Endothelial cell (in vitro differentiated cells): ENCODE measurements at places on chromosomes 12 and 14. TPM values are rescaled to one million over a fixed set of nuclear protein-coding genes. Genes with fewer than 3 reads are reported as not detected.

- peaks cover 7% of the 10 kb centered on the region for H3K27me3 ChIP-seq
- no peak overlapping the region for H3K27ac ChIP-seq
- no peak overlapping the region for H3K4me3 ChIP-seq
- DNase-seq: no peak
These were observed 134.4 kb downstream of the ADGRD1 start for GRCh38 chr12:131087991-131088700.

- H3K4me3 ChIP-seq: no peak overlapping the region
- H3K36me3 ChIP-seq: no peaks in the 10 kb centered on the region
- H3K4me1 ChIP-seq: no peaks in the 10 kb centered on the region
- no peak overlapping the region for H3K27ac ChIP-seq
- H3K27me3 ChIP-seq: no peaks in the 10 kb centered on the region
These were observed 413.5 kb upstream of the STXBP6 start for GRCh38 chr14:25463480-25463879.

GRCh38 chr14:61765225-61765943 lies 3.2 kb downstream of the SNAPC1 start:
- no peak overlapping the region for H3K4me3 ChIP-seq
- H3K4me1 ChIP-seq: peaks cover 20% of the 10 kb centered on the region
- peaks cover 8% of the 10 kb centered on the region for H3K36me3 ChIP-seq
- no peak for DNase-seq
- H3K27me3 ChIP-seq: no peaks in the 10 kb centered on the region

DNA sequence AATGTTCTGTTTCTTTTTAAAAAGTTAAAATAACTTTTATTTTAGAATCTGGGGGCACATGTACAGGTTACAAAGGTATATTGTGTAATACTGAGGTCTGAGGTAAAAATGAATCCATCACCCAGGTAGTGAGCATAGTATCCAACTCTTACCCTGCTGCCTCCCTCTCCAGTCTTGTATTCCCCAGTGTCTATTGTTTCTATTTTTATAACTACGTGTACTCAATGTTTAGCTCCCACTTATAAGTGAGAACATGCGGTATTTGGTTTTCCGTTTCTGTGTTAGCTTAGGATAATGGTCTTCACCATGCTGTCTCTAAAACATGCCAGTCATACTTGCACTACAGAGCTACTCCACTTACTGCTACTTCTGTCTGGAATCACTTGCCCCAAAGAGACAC lies 8.4 kb downstream of the FBXO33 start:
- H3K4me3 ChIP-seq: no peak overlapping the region
- H3K27me3 ChIP-seq: no peaks in the 10 kb centered on the region
- no peaks in the 10 kb centered on the region for H3K36me3 ChIP-seq
- no peak for DNase-seq
- peaks cover 16% of the 10 kb centered on the region for H3K4me1 ChIP-seq
- no peak overlapping the region for H3K27ac ChIP-seq

- no peak for DNase-seq
- H3K27me3 ChIP-seq: peaks cover 7% of the 10 kb centered on the region
- peaks cover 46% of the 10 kb centered on the region for H3K4me1 ChIP-seq
These were observed 25.1 kb downstream of the DYRK4 start for GRCh38 chr12:4587108-4587507.

DNA sequence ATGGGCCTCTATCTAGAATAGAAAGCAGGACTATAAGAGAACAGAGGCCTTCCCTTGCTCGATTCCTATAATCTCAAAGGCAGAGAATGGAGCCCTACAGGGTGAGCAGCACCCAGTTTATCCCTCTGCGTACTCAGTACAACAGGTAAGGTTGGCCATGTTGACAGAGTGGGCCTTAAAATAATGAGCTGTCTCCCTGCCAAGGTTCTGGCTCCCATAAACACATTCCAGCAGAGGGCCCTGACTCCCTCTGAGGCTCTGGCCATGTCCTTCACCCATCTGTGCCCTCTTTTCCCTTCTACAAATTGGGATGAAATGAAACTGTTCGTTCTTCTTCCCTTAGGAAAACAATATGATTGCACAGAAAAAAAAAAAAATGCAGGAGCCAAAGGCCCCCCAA lies 16.9 kb upstream of the PNMA1 start:
- peaks cover 15% of the 10 kb centered on the region for H3K4me1 ChIP-seq
- peaks cover 2% of the 10 kb centered on the region for H3K27me3 ChIP-seq
- no peak overlapping the region for H3K4me3 ChIP-seq
- no peak overlapping the region for H3K27ac ChIP-seq
- no peak for DNase-seq

DNA sequence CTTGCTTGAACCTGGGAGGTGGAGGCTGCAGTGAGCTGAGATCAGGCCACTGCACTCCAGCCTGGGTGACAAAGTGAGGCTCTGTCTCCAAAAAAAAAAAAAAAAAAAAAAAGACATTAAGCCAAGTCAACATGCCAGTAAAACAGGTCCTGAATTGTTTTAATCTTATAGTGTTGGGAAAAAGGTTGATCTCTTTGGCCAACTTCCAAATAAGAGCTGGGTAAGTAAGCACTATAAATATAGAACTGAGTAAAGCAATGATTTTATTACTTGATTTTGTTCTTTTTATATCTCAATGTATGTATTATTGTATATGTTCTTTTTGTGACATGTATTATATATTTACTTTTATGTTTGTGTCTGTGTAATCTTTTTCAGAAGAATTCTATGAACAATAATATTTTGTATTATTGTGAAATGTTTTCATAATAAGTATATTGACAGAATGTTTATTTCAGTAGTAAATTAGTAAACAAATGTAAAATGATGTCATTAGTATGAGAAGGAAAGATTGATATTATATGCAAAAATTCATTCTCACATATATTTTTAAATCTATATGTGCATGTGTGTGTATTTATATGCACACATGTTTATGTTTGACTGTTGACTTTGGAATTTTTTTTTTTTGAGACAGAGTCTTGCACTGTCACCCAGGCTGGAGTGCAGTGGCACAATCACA lies 9.6 kb upstream of the AKAP6 start:
- H3K27ac ChIP-seq: no peak overlapping the region
- H3K4me3 ChIP-seq: no peak overlapping the region

- DNase-seq: no peak
- peaks cover 4% of the 10 kb centered on the region for H3K27me3 ChIP-seq
- H3K36me3 ChIP-seq: peaks cover 9% of the 10 kb centered on the region
- no peak overlapping the region for H3K4me3 ChIP-seq
- no peaks in the 10 kb centered on the region for H3K4me1 ChIP-seq
These were observed 9.4 kb upstream of the KIF26A start for GRCh38 chr14:104128981-104129380.

DNA sequence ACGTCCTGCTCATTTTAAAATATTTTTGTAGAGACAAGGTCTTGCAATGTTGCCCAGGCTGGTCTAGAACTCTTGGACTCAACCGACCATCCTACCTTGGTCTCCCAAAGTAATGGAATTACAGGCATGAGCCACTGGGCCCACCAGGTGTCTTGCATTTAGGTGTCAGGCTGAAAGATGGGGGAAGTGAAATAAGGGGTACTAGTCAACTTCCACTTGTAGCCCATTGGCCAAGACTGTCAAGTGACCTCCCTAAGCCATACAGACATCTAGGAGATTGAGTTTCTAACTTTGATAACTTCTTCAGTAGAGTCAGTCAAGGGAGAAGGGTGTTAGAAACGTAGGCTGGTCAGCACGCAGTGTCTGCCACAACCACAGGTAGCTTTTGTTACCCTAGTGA lies 32.0 kb downstream of the ARF6 start:
- no peak overlapping the region for H3K27ac ChIP-seq
- no peak for DNase-seq
- no peaks in the 10 kb centered on the region for H3K36me3 ChIP-seq
- no peak overlapping the region for H3K4me3 ChIP-seq

DNA sequence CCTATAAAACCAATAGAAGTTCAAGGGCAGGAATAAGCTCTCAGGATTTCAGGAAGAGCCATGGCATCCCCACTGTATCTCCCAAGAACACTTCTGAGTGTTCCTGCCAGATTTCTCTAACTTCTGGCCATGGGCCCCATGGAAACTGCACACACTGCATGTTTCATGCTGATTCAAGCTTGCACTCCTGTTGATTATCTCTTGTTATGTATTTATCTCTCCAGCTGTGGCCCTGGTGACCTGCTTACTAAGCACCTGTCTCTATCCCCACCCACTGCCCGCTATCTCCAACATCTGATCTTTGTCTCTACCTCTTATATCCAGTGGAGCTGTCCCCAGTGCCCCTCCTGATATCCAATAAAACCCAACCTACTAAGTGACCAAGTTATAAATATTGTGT lies 285.3 kb downstream of the PDZRN4 start:
- DNase-seq: no peak
- no peaks in the 10 kb centered on the region for H3K27me3 ChIP-seq
- H3K4me1 ChIP-seq: peaks cover 6% of the 10 kb centered on the region
- H3K36me3 ChIP-seq: no peaks in the 10 kb centered on the region
- no peak overlapping the region for H3K27ac ChIP-seq
- no peak overlapping the region for H3K4me3 ChIP-seq

ATP23 gene
- total RNA-seq: 3.1 TPM

AMN gene
- total RNA-seq: not detected

CBLN3 gene
- 1.5 TPM for total RNA-seq

TSHR gene
- total RNA-seq: not detected

SLC7A7 gene
- total RNA-seq: 15.0 TPM

SLC6A15 gene
- total RNA-seq: 5.3 TPM

ADAM21 gene
- not detected for total RNA-seq
